Tongue (tissue), 3 donors: ENCODE measurements at places on chromosomes 4 and X. TPM values are rescaled to one million over a fixed set of nuclear protein-coding genes. Genes with fewer than 3 reads are reported as not detected.

The DCX gene
- 20.8 TPM for total RNA-seq

The RNF150 gene
- 62.1 TPM for total RNA-seq

GRCh38 chrX:136467303-136467702 lies 20.4 kb upstream of the BRS3 start:
- DNase-seq = no peak

DNA sequence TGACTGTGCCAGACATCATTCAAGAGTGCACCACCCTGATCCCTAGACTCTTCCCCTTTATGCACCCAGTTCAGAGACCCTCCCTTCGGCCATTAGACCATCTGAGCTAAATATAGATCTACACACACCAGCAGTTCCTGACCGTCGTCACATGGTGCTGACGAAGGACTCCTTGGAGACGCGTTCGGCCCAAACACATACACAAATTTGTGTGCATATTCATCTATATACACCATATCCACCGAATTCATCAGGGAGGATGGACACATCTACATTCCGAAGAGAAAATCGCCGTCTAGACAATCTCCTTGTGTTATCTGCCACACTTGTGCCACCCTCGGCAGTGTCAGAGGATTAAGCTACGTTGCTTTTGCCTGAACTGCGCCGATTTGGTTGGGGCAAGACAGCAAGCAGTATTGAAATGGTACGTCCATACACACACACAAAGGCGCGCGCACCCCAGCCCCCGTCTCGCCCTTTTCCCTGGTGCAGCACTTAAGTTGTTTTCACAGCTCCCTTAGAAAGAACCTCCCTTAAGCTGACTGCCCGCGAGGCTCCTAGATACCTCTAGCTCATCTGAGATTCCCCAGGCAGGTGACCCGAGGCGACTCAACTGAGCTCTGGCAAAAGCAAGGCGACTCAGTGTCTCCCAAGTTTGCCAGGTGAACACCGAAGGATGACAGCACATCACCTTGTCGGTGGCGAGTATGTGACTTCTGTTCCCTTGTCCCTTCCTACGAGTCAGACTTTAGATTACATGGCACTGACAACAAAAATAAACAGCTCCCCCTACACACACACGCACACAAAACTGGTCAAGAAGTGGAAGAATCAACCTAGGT lies 1.0 kb downstream of the RASGEF1B start:
- peak; percentile 64 for DNase-seq

The ELOVL6 gene
- 8.9 TPM for total RNA-seq

The RAB40AL gene
- total RNA-seq = not detected

DNA sequence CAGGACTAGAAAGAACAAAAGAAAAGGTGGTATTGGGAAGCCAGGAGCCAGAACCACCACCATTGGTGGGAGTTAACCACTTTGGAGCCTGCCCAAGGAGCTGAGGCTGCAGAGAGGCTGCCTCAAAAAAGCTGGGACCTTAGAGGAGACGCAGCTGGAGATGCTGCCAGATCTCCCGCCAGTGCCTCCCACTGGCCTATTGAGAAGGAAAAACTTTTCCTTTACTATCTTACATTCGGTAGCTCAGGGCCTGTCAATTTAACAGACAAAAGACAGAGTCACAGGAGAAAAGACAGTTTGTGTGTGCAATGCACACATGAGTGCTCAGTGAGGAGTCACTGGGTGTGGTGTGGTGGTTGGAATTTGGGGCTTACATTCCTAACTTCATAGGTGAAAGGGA lies 52.4 kb upstream of the HPSE start:
- DNase-seq = peak; percentile 28

The MAGEB2 gene
- total RNA-seq = not detected

The DCAF12L1 gene
- total RNA-seq = 1.9 TPM

DNA sequence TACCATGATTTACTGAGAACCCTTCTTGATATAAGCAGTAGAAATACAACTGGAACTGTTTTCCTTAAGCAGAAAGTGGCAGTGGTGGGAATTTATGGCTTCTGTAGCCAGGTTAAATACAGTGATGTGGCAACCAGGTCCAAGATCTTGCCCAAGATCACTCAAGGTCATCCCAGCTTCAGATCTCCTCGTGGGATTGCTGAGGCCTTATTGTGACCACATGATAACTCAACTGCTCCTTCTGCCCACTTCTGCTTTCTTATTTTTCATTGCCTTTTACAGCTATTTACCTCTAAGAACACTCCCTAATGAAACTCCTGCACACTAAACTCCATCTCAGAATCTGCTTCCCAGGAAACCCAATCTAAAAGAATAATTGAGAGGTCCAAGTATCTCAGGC lies 12.4 kb upstream of the CYBB start:
- DNase-seq = no peak

- DNase-seq = no peak
Measured at GRCh38 chr4:146110871-146111485, 64.5 kb upstream of the LSM6 start.

The KLHL4 gene
- total RNA-seq = 3.9 TPM

GRCh38 chr4:103002551-103002950 lies 17.0 kb downstream of the SLC9B1 start:
- DNase-seq = no peak

DNA sequence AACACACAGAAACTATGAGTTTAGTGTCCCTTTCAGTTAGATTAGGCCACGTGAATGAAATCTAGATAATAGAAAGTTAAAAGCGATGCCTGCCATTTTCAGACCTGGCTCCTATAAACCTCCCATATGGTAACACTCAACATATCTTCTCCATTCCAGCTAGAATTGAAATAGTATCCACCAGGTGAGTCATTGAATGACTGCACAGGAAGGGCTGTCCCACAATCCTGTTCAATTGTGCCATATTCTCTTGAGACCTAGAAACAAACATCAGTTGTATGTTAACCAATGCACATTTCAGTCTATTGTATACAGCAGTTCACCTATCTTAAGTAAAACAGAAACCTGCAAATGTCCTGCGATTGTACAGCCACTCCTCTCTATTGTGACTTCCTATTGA lies 659.3 kb upstream of the SLIT2 start:
- no peak for DNase-seq

- DNase-seq = no peak
Measured at GRCh38 chr4:166657261-166657660, 577.0 kb downstream of the SPOCK3 start.

- no peak for DNase-seq
Measured at GRCh38 chr4:185651137-185651677, 115.9 kb upstream of the PDLIM3 start.

- DNase-seq = no peak
Measured at GRCh38 chr4:48538358-48538757, 48.3 kb downstream of the ZAR1 start.

The ASB9 gene
- 4.0 TPM for total RNA-seq

DNA sequence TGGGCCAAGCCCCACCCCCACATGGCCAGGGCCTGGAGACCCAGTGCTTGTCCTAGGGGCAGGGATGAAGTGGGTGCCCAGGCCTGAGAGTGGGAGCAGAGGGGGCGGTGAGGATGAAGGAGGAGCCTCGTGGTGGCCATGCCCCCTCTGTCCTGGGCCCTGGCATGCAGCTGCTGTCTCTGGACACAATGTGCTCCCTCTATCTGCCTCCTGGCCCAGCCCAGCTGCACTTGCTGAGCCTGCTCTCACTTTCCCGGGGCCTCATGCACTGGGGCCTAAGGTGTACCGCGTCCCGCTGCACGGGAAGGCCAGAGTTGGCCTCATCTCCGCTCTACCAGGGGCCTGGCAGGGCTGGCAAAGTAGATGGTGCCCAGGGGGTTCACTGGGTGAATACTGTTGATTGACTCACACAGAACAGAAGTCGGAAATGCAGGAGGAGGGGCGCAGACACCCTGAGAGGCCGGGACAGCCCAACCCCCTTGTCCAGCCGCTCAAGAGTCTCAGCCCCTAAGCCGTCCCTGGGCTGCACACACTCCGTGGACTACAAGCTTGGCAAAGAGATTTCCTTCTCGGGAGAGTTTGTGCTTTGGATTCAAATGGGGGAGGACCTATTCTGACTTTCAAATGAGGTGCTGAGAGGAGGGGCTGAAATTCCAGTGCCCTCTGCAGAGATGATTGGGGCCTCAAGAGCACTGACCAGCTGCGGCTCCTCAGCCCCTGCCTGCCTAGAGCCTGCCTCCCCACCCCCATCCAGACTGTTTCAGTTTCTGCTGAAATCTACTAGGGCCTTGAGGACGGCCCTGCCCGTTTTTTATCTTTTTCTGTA lies 112.4 kb downstream of the PSAPL1 start:
- peak; percentile 62 for DNase-seq

- DNase-seq = no peak
Measured at GRCh38 chrX:41722816-41723618, 964 bp upstream of the GPR82 start.

The SSX4 gene
- total RNA-seq = not detected
